ENCODE measurements at places on chromosomes 7 and 10. TPM values are rescaled to one million over a fixed set of nuclear protein-coding genes. Genes with fewer than 3 reads are reported as not detected.

TMEM176B gene
- 78.4 TPM for polyA plus RNA-seq

SGCE gene
- polyA plus RNA-seq: 95.3 TPM

PNLIP gene
- not detected for polyA plus RNA-seq

NUTM2A gene
- 3.6 TPM for polyA plus RNA-seq

TUBB8 gene
- polyA plus RNA-seq: 1.1 TPM

C10orf71 gene
- 0.15 TPM for polyA plus RNA-seq

KLF14 gene
- 0.76 TPM for polyA plus RNA-seq

ARMC3 gene
- 17.8 TPM for polyA plus RNA-seq

AKR1C8 gene
- polyA plus RNA-seq: 0.20 TPM

FRMPD2 gene
- polyA plus RNA-seq: 0.63 TPM

NCF1 gene
- polyA plus RNA-seq: 1.2 TPM
